ENCODE measurements at places on chromosomes 16 and 17.

DNA sequence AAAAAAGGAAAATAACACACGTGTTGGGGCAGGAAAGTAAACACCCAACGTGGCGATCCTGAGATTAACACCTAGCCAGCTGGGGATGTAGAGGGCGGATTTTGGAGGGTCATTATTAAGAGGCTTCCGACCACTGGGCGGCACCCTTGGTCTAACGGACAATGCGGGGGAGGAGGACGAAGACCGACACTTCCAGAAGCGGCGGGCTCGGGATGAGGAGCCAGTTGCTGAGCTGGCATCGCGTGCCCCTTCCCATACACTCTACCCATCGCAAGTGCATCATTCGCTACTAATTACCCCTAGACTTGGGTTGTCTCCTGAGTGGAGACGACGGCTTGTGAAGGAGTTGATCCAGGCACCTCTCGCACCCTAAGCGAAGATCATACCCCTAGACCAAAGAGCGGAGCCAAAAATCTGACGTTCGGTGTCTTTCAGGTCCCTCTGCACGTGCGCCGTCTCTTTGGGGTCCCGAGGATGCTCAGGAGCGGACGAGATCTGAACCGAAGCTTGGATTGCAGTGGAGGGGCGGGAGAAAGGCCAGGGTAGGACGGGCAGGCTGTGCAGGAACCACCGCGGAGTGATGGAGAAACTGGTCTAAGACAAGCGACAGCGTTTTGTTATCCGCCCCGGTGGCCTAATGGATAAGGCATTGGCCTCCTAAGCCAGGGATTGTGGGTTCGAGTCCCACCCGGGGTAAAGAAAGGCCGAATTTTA, 17.6 kb downstream of the ZNF213 start:
- peaks cover 30% of the 10 kb centered on the region for H3K4me1 ChIP-seq
- no peaks in the 10 kb centered on the region for H3K36me3 ChIP-seq
- peaks cover 32% of the 10 kb centered on the region for H3K27me3 ChIP-seq
- H3K4me3 ChIP-seq, result peak overlapping the region; percentile 71
- H3K27ac ChIP-seq, result peak overlapping the region; percentile 85
- peak; percentile 84 for DNase-seq

DNA sequence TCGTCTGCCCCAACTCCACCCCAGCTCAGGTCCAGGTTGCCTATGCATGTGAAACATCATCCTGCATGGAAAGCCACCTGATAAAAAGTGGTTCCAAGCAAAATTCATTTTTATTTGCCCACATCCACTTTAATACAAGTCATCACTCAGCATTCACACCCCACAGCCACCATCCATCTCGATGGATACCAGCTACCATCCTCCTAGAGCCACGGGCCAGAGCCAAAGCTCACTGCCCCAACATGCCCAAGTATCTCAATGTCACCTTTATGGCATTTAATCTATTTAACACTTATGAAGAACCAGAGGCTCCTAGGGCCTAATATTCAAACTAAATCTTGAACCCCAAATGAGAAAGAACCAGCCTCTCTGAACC, 70.5 kb downstream of the COPRS start:
- H3K27ac ChIP-seq, result no peak overlapping the region
- H3K36me3 ChIP-seq, result no peaks in the 10 kb centered on the region
- H3K27me3 ChIP-seq, result peaks cover 2% of the 10 kb centered on the region
- peaks cover 4% of the 10 kb centered on the region for H3K4me1 ChIP-seq
- no peak for DNase-seq

- no peaks in the 10 kb centered on the region for H3K36me3 ChIP-seq
- no peak overlapping the region for H3K27ac ChIP-seq
- no peaks in the 10 kb centered on the region for H3K4me1 ChIP-seq
- no peak for DNase-seq
These were observed 108.5 kb downstream of the COPRS start for GRCh38 chr17:31750578-31750977.

- no peak for DNase-seq
- no peaks in the 10 kb centered on the region for H3K27me3 ChIP-seq
- no peak overlapping the region for H3K27ac ChIP-seq
- H3K4me3 ChIP-seq, result no peak overlapping the region
- H3K4me1 ChIP-seq, result no peaks in the 10 kb centered on the region
These were observed 251.4 kb downstream of the SOX9 start for GRCh38 chr17:72372185-72372584.

DNA sequence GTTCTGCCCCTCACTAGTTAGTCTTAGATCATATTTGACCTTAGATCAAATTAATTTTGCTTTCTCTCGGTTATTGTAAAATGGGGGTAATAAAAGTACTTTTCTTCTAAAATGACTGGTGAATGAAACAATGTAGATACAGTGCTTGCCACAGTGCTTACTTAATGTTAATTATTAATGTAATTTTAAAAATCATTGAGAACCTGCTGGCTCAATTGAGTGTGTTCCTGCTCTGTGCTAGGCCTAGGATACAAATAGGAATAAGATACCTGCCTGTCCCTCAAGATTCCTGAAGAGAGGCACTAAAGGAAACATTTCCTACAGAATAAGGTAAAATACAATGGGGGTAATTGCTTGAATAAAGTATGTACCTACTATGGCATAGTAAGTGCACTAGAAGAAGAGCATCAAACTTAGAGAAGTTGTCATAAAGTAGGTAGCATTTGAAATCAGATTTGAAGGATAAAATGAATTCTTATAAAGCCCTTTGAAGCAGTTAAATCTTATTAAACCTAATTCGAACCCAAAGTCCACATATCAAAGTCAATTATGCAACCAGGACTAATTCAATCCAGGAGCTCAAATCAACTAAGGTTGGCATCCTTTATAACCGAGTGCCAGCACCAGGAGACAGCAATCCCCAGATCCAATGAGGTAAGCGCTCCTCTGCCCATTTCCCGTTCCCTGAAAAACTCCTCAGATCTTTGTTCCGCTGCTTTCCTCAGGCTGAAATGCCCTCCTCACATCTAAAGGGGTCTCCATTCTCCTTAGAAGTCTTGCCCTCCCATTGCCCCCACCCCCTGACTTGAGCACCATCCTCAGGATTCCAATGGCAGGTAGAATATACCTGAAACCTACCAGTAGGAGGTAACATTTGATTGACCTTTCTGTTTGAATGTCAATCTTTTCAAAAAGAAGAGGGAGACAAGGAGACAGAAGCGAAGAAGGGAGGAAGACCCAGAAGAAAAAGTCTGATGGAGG, 2.4 kb upstream of the MED13 start:
- H3K27me3 ChIP-seq, result no peaks in the 10 kb centered on the region
- peaks cover 23% of the 10 kb centered on the region for H3K4me1 ChIP-seq
- H3K4me3 ChIP-seq, result no peak overlapping the region
- peaks cover 14% of the 10 kb centered on the region for H3K36me3 ChIP-seq
- DNase-seq, result no peak
- no peak overlapping the region for H3K27ac ChIP-seq

- H3K4me3 ChIP-seq, result no peak overlapping the region
- H3K4me1 ChIP-seq, result peaks cover 5% of the 10 kb centered on the region
- no peak for DNase-seq
- H3K27me3 ChIP-seq, result no peaks in the 10 kb centered on the region
- peaks cover 9% of the 10 kb centered on the region for H3K36me3 ChIP-seq
- no peak overlapping the region for H3K27ac ChIP-seq
These were observed 183.5 kb downstream of the XYLT1 start for GRCh38 chr16:17287166-17287800.
